ENCODE measurements at places on chromosomes 13 and 19. TPM values are rescaled to one million over a fixed set of nuclear protein-coding genes. Genes with fewer than 3 reads are reported as not detected.

Gene FARSA
- total RNA-seq: 44.6 TPM

Gene ZNF730
- 1.3 TPM for total RNA-seq

Gene FOXO1
- 30.2 TPM for total RNA-seq

Gene ZNF283
- total RNA-seq: 8.3 TPM

Gene CA11
- 4.6 TPM for total RNA-seq

- DNase-seq: no peak
Measured at GRCh38 chr19:19570571-19570970, 32.5 kb downstream of the CILP2 start.

- DNase-seq: peak; percentile 52
Measured at GRCh38 chr19:48325265-48325910, at the start of gene EMP3. Gene EMP3, plus strand, starts transcription at chr19:48325552. Its CDS starts 1,293 bp downstream, at chr19:48326845.

GRCh38 chr19:944171-944567, 18.3 kb downstream of the ARID3A start:
- no peak for DNase-seq

- no peak for DNase-seq
Measured at GRCh38 chr13:23674795-23675640, 104.8 kb downstream of the TNFRSF19 start.

DNA sequence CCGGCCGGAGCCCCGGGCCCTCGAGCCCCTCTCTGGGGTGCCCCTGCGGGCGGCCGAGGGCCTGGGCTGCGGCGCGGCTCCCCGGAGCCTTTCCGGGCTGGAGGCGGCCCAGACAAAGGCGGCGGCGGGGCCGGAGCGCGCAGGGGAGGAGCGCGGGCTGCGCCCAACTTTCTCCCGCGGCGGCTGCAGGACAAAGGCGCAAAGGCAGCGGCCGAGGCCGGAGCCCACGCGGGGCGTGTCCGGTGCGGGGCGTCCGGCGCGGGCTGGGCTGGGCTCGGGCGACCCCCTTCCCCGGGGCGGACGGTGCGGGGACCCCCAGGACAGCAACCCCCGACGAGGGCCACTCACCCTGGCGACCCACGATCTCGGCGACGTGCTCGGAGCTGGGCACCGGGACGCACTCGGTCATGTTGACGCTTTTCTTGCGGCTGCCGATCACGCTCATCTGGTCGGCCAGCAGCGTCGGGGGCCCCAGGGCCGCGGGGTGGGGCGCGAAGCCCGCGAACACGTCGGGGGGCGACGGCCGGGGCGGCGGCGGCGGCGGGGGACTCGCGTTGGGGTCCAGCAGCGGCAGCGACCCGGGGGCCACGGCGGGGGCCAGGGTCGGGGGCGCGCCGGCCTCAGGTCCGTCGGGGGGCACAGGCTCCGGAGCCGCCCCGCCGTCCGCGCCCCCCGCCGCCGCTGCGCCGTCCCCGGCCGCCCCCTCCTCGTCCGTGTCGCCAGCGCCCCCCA, 843 bp downstream of the MEX3D start:
- DNase-seq: no peak

DNA sequence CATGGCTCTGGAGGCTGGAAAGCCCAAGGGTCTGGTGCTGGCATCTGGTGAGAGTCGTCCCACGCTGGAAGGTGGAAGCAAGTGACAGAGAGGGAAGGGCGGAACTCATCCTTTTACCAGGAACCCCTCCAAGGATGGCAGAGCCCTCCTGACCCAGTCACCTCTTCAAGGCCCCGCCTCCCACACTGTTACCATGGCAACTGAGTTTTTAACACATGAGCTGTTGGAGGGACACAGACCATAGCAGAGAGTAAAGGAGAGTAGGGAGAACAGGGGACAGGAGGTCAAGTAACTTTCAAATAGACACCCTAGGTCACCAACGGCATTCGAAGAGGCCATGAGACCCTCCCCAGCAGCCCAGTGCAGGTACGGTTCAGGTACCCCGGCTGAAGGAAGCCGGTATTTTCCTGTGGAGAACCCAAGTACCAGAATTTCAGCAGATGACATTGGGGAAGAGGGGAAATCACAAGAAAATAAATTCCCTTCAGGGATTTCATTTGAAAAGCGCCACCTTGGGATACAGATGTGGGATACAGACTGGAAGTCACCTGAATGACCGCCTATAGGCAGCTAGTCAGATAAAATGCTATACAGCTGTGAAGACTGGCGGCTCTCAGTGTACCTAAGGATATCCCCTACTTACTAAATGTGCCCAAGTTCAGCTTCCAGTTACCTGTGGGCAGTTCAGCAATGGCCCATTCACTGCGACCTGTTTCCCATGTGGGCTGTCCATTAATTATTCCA, 8.0 kb downstream of the IL17D start:
- no peak for DNase-seq
